ENCODE measurements at places on chromosomes 6 and 20.

- DNase-seq = no peak
Measured at GRCh38 chr20:13777171-13777601, 7.5 kb downstream of the ESF1 start.

GRCh38 chr6:14767226-14767625 is 478.6 kb upstream of the JARID2 start:
- no peak for DNase-seq

- no peak for DNase-seq
Measured at GRCh38 chr20:17281478-17281877, 54.6 kb downstream of the PCSK2 start.

DNA sequence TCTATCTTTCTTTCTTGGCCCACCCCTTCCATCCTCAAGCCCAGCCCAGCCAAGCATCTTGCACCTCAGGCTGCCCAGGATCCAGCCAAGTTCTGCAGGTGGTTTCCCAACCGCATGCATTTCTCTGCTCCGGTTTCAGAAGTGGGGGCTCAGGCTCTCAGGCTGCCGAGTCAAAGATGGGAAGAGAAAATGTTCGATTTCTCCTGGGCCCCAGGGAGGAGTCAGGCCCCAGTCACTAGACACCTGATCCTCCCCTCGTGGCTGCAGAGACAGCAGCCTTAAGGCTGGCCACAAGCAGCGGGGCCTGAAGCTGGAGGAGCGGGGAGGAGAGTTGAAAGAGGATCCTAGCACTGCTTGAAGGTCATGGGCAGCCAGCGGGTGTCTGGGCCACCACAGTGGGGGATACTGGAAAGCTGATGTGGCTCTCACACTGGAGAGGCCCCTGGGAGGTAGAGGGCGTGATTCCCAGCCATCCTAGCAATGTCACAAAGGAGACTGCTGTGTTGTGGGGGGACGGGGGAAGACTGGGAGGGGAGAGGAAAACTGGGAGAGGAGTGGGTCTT is 42.2 kb upstream of the ZFAND3 start:
- DNase-seq = no peak

- no peak for DNase-seq
Measured at GRCh38 chr6:130713144-130713543, 114.1 kb upstream of the SMLR1 start.

- no peak for DNase-seq
Measured at GRCh38 chr6:85676086-85676729, 33.5 kb upstream of the SYNCRIP start.

DNA sequence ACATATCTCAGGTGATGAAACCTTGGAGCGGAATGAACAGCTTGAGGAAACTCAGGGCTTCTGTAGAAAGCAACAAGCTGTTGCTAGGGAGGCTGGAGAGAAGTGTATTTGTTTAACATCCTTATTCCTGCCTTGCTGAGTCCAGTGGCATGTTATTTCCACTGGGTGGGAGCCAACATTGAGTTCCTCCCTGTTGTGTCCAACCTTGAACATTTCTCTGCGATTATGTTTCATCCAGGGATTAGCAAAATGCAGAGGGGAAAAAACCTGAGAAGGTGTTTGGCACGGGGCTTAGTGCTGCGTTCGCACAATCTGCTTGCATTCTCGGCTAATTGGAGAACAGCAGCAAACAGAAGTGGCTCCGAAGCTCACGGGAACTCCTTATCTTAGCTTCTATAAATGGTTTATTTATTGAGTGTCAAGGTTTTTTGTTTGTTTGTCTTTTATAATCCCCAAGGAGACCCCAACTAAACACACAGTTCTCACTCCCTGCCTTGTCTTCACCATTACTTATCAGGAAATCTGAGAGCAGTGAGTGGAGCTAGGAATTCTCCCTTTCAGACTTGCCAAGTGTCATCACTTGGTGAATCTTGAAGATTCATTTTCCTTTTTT is 412.8 kb downstream of the CDC5L start:
- DNase-seq = no peak

- DNase-seq = no peak
Measured at GRCh38 chr20:52139986-52140385, 51.6 kb downstream of the ZFP64 start.

GRCh38 chr6:90397929-90398674 is 101.5 kb upstream of the BACH2 start:
- DNase-seq = peak; percentile 87

DNA sequence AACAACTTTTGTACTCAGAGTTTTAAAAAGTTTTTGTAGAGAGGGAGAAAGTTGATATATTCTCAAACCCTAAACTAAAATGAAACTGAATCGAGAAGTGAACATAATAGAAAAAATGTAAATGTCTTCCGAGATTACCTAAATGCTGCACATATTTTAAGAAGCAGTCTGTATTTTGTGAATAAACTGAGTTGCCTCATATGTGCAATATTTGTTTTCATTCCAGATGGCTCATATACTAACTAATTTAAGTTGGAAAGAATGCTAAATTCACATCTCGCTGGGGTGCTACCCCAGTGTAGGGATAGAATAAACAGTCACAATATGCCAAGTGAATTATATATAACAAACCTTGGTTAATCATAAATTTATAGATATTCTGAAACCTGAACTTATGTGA is 285.9 kb upstream of the THEMIS start:
- DNase-seq = no peak

DNA sequence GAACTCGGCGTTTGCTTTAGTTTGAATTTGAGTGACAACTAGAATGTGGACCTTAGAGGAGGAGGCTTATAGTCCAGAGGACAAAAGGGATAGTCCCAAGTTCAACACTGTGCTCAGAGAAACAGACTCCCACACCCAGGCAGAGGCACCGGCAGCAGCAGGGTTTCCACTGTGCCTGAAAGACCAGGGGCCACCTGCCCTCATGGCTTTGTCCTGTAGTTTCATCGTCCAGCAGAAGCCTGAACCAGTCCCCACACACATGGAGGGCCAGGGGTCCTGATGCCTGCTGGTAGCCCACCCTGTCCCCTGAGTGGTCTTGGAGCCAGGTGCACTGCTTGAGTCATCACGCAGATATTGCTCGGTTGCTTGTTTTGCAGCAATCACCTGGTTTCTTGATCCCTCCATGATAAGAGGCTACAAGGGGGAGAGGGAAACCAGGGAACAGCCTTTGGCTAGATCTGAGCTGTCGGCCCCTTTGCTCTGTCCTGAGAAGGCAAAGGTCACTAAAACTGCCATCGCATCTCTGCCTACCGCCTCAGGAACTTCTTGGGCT is 7.2 kb upstream of the ACSS1 start:
- no peak for DNase-seq

DNA sequence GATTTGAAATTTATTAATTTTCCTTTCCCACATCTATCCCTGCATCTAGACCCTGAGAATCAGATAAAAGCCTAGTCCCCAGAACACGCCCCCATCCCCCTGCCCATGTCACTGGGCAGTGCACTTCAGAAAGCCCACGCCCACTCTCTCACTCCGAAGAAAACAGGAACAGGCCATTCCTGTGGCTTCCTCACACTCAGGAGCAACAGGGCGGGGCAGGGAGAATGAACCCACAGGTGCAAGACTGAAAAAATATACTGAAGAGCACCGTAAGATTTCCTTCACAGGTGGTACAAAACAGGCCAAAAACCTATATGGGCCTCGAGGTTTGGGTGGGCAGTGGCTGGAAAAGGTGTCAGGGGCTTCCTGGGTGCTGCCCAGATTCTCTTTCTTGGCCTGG is 3.4 kb downstream of the OXT start:
- no peak for DNase-seq
